Lower lobe of right lung (tissue), 2 donors: ENCODE measurements at places on chromosomes 16 and 17. TPM values are rescaled to one million over a fixed set of nuclear protein-coding genes. Genes with fewer than 3 reads are reported as not detected.

DNA sequence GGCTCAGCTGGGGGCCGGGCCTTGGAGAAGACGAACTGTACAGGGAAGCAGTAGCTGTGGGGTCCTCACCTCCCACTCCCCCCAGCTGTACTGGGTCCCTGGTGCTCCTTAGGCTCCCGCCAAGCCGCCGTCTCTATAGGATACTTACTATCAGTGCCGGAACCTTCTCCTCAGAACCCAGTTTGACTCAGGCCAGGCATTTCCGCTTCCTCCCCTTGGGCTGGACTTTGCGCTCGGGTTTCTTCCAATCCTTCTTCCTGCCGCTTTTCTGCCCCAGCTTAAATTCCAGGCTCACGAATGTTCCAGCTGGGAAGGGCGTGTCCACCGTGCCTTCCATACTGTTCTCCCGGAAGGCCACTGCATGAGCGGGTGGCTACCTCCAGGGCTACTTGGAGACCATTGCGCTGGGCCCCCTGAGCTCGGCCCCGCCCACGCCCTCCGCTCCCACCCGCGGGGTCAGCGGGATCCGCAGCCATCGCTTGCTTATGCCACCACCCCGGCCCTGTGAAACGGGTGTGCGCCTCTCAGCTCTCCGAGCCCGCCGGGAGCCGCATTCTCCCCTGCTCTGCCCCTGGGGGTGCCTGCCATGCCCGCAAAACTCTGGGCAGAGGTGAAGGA lies 1795.9 kb downstream of the TP53TG3F start:
- no peaks in the 10 kb centered on the region for H3K27me3 ChIP-seq
- no peaks in the 10 kb centered on the region for H3K36me3 ChIP-seq
- no peak overlapping the region for H3K4me3 ChIP-seq
- no peaks in the 10 kb centered on the region for H3K4me1 ChIP-seq
- H3K27ac ChIP-seq, result no peak overlapping the region

- no peaks in the 10 kb centered on the region for H3K27me3 ChIP-seq
- no peak overlapping the region for H3K27ac ChIP-seq
- no peak overlapping the region for H3K4me3 ChIP-seq
- no peaks in the 10 kb centered on the region for H3K4me1 ChIP-seq
Measured at GRCh38 chr16:77063676-77064016, 127.3 kb upstream of the MON1B start.

The TP53TG3C gene
- total RNA-seq, result not detected

The MT2A gene
- total RNA-seq, result 223 TPM

The PPP1R1B gene
- 23.9 TPM for total RNA-seq

- no peak overlapping the region for H3K4me3 ChIP-seq
- H3K27me3 ChIP-seq, result no peaks in the 10 kb centered on the region
- no peak for DNase-seq
- H3K4me1 ChIP-seq, result peaks cover 12% of the 10 kb centered on the region
Measured at GRCh38 chr17:15411384-15412198, 55.8 kb downstream of the CDRT4 start.

DNA sequence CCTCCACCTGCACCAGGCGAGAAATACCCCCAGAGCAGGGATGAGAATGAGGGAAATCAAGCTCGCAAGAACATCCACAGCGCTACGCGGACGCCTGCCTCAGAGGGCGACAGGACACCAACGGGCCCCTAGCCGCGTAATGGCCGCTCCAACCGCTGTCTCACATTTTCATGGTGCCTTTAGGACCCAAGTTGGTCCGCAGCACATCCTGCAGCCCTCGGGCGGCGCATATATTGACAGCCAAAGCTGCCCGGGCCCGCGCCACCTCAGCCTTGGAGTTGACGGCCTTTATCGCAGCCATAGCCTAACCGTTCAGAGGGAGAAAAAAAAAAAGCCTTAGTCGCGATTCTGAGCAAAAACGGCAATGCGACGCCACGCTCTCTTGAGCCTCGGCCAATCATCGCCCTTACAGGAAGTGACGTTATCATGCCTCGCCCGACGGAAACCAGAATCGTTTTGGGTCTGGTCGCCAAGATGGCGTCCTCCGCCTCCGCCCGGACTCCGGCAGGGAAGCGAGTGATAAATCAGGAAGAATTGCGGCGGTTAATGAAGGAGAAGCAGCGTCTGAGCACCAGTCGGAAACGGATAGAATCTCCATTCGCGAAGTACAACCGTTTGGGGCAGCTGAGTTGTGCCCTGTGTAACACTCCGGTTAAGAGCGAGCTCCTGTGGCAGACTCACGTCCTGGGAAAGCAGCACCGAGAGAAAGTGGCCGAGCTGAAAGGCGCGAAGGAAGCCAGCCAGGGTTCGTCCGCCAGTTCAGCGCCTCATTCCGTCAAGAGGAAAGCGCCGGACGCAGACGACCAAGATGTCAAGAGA lies at the start of the genes CCT6B and ZNF830:
Gene CCT6B, minus strand, starts transcription at position 368 of the 819 bp plus-strand sequence. Its CDS starts 67 bp downstream, at position 301.
Gene ZNF830, plus strand, starts transcription at position 448 of the 819 bp plus-strand sequence. Its CDS starts 27 bp downstream, at position 475.
- peaks cover 23% of the 10 kb centered on the region for H3K4me1 ChIP-seq
- H3K27ac ChIP-seq, result peak within 1 kb of the TSS; percentile 98
- peaks cover 34% of the 10 kb centered on the region for H3K36me3 ChIP-seq
- peak; percentile 95 for DNase-seq
- H3K27me3 ChIP-seq, result no peaks in the 10 kb centered on the region

- H3K36me3 ChIP-seq, result no peaks in the 10 kb centered on the region
- no peaks in the 10 kb centered on the region for H3K4me1 ChIP-seq
- no peak overlapping the region for H3K27ac ChIP-seq
Measured at GRCh38 chr17:13176436-13176835, 158.6 kb upstream of the ELAC2 start.

DNA sequence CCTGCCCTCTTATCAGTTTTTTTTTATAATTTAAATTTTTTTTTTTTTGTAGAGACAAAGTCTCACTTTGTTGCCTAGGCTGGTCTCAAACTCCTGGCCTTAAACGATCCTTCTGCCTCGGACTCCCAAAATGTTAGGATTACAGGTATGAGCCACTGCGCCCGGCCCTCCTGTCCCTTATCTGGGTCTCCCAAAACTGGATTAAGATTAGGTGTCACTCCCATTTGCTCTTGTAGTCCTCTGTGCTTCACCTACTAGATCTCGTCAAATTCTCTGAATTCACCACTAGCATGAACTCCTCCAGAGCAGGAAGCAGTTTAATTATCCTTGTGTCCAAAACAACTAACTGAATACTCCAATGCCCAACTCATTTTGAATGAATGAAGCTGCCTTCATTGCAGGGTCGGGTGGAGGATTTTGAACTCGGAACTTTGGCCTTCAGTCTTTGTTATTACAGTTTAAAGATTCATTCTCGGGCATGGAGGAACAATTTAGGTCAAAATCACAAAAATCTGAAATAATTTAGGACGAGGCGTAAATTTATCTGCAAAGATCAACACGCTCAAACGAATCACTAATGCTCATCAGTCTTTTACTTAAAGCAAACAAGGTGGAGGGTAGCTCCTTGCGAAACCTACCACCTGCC lies 802 bp upstream of the ATXN2L start:
- H3K27me3 ChIP-seq, result no peaks in the 10 kb centered on the region
- peak overlapping the region; percentile 100 for H3K4me3 ChIP-seq
- H3K27ac ChIP-seq, result peak overlapping the region; percentile 100
- H3K4me1 ChIP-seq, result peaks cover 27% of the 10 kb centered on the region
- DNase-seq, result no peak
- H3K36me3 ChIP-seq, result peaks cover 24% of the 10 kb centered on the region

GRCh38 chr17:8029121-8029520 lies 9.7 kb upstream of the ALOX15B start:
- H3K27ac ChIP-seq, result no peak overlapping the region
- no peak for DNase-seq
- peaks cover 7% of the 10 kb centered on the region for H3K4me1 ChIP-seq
- H3K36me3 ChIP-seq, result no peaks in the 10 kb centered on the region

DNA sequence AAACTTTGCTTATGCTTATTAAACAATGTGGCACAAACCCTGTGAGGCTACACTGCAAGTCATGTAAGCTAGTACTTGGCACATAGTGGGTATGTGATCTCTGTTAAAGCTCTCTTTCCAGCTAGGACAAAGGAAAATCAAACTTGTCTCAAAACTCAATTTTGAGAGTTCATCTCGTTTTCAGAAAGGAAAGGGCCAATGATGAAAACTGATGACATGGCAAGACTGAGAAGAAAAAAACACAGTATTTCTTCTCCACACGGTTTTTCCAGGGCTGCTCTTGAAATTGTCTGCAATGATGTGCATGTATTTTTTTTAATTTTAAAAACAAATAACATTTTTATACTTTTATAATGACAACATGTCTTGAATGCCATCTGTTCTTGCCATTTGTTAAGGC lies 389.8 kb downstream of the CA10 start:
- DNase-seq, result no peak
- no peaks in the 10 kb centered on the region for H3K36me3 ChIP-seq
- H3K4me1 ChIP-seq, result no peaks in the 10 kb centered on the region
- H3K4me3 ChIP-seq, result no peak overlapping the region
- H3K27ac ChIP-seq, result no peak overlapping the region
- no peaks in the 10 kb centered on the region for H3K27me3 ChIP-seq

DNA sequence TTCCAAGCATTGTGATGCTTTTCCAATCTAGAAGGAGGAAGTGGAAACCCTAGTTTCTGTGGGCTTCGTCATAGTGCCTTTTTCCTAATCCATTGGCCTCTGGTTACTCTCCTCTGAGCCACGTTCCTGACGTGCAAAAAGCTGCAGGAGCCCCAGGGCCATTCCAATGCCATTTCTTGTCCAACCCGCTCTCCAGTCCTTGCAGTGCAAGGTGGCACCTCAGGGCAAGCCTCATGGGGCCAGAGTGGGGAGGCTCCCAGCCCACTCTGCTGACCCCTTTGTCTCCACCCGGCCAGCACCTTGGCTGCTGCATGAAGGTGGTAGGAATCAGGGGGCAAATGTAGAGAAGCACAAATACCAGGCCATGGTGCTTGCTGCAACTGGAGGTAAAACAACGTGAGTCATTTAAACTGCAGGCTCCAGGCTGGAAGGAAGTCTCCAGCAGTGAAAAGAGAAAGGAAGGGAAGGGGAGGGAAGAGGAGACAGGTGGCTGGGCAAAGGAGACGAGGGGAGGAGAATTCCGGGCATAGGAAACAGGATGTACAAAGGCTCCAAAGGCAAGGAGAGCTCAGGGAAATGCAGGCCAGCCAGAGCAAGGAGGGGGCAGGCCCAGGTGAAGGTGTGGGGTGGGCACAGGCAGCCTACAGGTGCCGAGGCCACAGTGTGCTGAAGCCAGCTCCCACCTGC lies 168.2 kb upstream of the TNRC6C start:
- DNase-seq, result no peak
- no peak overlapping the region for H3K4me3 ChIP-seq
- H3K4me1 ChIP-seq, result no peaks in the 10 kb centered on the region
- no peaks in the 10 kb centered on the region for H3K36me3 ChIP-seq
- no peak overlapping the region for H3K27ac ChIP-seq
- peaks cover 22% of the 10 kb centered on the region for H3K27me3 ChIP-seq

- H3K4me3 ChIP-seq, result peak within 1 kb of the TSS; percentile 85
- H3K36me3 ChIP-seq, result peaks cover 17% of the 10 kb centered on the region
- H3K27ac ChIP-seq, result peak within 1 kb of the TSS; percentile 92
- peaks cover 34% of the 10 kb centered on the region for H3K4me1 ChIP-seq
- DNase-seq, result peak; percentile 92
- H3K27me3 ChIP-seq, result no peaks in the 10 kb centered on the region
Measured at GRCh38 chr16:67666559-67667452, at the start of the genes C16orf86 and ENKD1. Gene C16orf86 (plus strand): TSS chr16:67666814. CDS start chr16:67666971, 157 bp downstream. Gene ENKD1 (minus strand): TSS chr16:67666750. CDS start chr16:67666442, 308 bp downstream.

- no peak for DNase-seq
- H3K27ac ChIP-seq, result peak overlapping the region; percentile 71
- no peaks in the 10 kb centered on the region for H3K27me3 ChIP-seq
- H3K36me3 ChIP-seq, result peaks cover 89% of the 10 kb centered on the region
Measured at GRCh38 chr17:65533056-65533745, 28.2 kb downstream of the AXIN2 start.

DNA sequence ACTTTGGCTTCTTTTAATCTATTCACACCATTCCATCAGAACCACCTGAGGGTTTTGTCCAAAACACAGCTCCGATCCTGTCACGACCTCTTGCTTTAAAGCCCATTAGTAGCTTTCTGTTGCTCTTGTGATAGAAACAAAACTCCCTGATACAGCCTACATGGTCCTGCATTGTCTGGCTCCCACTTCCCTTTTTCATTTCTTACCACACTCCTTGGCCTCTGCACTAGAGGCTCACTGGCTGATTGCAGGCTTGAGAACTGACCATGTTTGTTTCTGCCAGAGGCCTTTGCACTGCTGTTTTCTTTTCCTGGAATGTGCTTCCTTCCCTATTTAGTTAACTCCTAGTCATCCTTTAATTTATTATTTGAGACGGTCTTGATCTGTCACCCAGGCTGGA lies 23.7 kb downstream of the IST1 start:
- no peak for DNase-seq
- H3K27ac ChIP-seq, result no peak overlapping the region
- peaks cover 83% of the 10 kb centered on the region for H3K36me3 ChIP-seq
- H3K4me3 ChIP-seq, result no peak overlapping the region
